ENCODE measurements at places on chromosomes 4 and X. TPM values are rescaled to one million over a fixed set of nuclear protein-coding genes. Genes with fewer than 3 reads are reported as not detected.

The ADGRG2 gene
- 10.5 TPM for total RNA-seq

The PNCK gene
- total RNA-seq: 0.67 TPM

DNA sequence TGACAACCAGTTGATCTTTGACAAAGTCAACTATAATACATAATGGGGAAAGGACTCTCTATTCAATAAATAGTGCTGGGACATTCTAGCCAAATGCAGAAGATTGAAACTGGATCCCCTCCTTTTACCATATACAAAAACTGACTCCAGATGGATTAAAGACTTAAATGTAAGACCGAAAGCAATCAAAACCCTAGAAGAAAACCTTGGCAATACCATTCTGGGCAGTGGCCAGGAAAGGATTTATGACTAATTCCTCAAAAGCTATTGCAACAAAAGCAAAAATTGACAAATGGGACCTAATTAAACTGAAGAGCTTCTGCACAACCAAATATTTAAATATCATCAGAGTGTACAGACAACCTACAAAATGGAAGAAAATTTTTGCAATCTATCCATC is 185.1 kb downstream of the NPNT start:
- no peak for DNase-seq
- no peak overlapping the region for H3K27ac ChIP-seq
- no peaks in the 10 kb centered on the region for H3K36me3 ChIP-seq
- H3K4me1 ChIP-seq: no peaks in the 10 kb centered on the region
- no peak overlapping the region for H3K4me3 ChIP-seq
- no peaks in the 10 kb centered on the region for H3K27me3 ChIP-seq

DNA sequence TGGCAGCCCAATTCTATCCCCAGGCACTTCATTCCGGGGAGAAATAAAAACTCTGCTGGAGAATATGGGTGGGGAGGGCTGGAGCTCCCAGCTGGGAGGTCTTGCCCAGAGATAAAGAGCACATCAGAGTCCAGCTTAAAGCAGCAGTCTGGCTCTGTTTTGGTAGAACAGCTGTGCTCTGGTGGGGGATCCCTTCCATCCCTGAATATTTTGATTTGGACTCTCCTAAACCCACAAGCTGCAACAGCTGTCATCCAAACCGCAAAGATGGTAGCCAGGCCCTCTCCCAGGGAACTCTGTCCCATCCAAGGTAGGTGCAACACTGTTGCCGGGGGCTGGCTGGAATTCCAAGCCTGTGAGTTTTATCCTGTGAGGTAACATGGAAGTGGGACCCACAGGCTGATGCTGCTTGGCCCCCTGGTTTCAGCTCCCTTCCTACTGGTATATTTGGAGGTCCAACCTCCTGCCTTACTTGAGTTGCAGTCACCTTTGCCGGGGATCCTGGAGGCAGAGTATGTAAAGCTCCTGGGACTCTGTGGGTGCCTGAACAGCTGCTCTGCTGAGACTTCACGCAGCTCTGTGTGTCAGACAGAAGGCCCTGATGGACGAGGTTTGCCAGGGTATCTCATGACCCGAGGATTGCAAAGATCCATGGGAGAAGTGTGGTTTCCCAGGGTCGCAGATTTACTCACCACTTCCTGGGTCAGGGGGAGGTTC is 203.5 kb upstream of the ITM2A start:
- no peak overlapping the region for H3K4me3 ChIP-seq
- H3K36me3 ChIP-seq: no peaks in the 10 kb centered on the region
- no peak overlapping the region for H3K27ac ChIP-seq
- H3K4me1 ChIP-seq: no peaks in the 10 kb centered on the region

GRCh38 chr4:139014371-139015268 is 961 bp upstream of the NOCT start:
- DNase-seq: peak; percentile 38
- no peaks in the 10 kb centered on the region for H3K36me3 ChIP-seq
- peak overlapping the region; percentile 98 for H3K27ac ChIP-seq
- no peaks in the 10 kb centered on the region for H3K27me3 ChIP-seq
- H3K4me1 ChIP-seq: peaks cover 7% of the 10 kb centered on the region

- H3K4me1 ChIP-seq: peaks cover 4% of the 10 kb centered on the region
- H3K27ac ChIP-seq: no peak overlapping the region
- H3K4me3 ChIP-seq: no peak overlapping the region
- no peaks in the 10 kb centered on the region for H3K36me3 ChIP-seq
- peaks cover 4% of the 10 kb centered on the region for H3K27me3 ChIP-seq
Observed at GRCh38 chrX:38652934-38653442, 91.6 kb downstream of the TSPAN7 start.

Data from lung (tissue), 17 donors.